ENCODE measurements at places on chromosomes 4 and X.

GRCh38 chr4:90152024-90152423 is 24.8 kb downstream of the CCSER1 start:
- DNase-seq: no peak

GRCh38 chrX:21989384-21989783 is 42.7 kb upstream of the PHEX start:
- no peak for DNase-seq

DNA sequence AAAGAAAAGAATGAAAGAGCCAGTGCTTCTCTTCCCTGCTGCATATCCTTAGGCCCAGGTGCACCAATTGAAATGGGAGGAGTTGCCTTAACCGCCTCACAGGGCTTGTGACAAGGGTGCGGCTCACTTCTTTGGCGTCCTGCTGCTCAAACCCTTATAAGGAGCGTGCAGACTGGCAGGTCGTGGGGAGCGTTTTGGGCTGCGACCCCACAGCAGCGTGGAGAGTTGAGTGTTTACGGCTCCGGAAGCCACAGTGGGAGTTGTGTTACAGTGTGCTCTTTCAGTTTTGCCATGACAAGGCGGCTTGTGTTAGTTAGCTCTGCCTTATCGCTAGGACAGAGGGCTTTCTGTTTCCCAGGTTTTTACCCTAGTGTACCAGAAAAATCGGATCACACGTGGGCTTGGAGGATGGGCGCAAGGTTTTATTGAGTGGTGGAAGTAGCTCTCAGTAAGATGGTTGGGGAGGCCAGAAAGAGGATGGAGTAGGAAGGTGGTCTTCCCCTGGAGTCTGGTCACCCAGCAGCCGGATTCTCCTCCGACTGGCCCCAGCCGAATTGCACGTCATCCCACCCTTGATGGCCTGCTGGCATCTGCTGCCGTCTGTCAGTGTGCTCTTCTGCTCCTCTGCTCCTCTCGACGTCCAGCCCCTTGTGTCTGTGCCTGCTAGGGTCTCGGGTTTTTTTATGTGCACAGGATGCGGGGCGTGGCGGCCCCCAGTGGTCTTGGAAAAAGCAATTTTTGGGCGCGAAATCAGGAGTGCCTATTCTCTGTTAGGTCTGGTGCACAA is 718.9 kb downstream of the ARAP2 start:
- no peak for DNase-seq

GRCh38 chr4:70873216-70873615 is 29.0 kb upstream of the MOB1B start:
- DNase-seq: no peak

DNA sequence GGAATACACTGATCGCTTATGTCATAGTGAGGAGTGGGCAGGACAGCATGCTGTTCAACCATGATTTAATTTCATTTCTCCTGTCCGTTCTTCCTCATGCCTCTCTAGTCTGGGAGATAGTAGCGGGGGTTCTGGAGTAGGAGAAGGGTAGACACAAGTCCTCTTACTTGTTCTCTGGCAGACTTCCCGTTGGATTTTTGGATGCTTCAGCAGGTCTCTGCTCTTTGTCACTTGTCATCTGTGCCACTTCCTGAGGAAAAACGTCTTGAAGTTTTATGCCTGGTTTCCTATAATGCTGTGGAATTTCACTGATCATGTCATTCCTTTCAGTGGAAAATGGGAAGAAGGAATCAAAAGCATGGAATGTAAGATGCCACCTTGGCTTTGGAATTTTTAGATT is 154.7 kb downstream of the GATB start:
- DNase-seq: no peak

DNA sequence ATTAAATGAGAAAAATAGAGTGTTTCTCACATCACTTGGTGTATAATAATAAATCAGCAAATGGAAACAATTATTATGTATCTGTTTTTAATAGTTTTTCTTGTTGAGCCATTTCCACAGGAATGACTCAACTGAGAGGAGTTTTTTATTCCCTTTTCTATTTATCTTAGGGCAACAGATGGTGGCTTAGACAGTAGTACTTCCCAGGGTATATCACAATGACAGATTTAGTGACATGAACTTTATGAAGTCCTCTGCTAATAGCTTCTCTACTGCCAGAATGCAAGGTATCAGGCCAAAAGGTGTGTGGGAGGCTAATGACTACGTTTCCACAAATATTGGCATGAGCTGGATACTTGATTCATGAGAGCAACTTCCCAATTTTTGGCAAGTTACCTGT is 126.7 kb downstream of the HTR2C start:
- DNase-seq: no peak

Data from astrocyte of the hippocampus (primary cell).